ENCODE measurements at places on chromosomes 6 and 20.

- no peak for DNase-seq
Measured at GRCh38 chr6:83114164-83114563, 46.7 kb downstream of the DOP1A start.

DNA sequence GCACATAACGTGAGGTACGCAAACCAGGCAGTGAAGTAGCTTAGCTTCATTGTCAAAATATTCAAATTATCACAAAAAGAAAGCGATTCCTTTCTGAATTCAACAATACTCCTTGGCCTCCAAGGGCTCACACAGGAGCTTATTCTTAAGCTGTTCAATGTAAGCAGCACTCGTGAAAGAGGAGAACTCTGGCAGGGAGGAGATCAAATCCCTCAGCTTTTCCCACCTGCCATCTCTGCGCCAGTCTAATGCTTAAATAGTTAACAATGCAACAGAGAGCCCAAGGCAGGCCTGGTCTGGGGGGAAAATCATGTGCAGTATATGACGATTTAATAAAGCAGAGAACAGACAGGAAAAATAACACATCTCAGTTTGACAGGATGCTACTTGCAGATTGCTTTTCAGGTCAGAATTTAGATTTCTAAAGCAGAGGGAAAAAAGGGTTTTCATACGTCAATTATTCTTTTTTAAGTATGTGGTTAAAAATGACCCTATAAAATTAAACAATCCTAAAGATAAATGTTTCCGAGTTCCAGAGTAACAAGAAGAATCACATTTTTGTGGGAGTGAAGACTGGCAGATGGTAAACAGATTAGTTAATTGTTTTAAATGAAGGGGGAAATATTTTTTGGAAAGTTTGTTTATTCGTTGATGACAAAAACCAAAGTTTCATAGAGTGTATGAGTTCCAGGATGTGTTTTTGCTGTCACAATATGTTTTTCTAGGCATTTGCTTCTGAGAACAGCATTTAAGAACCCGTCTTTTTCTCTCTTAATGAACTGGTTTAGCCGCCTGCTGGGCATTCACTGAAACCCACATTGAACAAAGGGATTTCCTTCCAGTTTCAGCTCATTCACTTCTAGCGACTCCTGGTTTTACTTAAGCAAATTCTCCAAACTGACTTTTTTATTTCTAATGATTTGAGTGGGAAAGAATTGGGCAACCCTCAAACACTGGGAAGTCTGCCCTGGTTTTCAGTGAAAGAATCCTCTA is 45.9 kb downstream of the PLAGL1 start:
- no peak for DNase-seq

DNA sequence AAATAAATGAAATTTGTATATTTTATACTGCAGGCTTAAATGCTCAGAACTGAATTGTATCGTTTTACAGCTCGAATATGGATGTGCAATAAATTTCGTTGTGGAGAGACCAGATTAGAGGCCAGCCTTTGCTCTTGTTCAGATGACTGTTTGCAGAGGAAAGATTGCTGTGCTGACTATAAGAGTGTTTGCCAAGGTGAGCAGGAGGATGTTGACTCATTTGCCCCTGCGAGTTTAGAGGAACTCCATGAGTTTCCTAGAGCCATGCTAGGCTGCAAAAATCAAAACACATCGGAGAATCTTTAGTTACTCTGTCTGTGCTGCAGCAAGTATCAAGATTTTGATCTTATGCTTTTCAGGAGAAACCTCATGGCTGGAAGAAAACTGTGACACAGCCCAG is 15.4 kb downstream of the ENPP3 start:
- no peak for DNase-seq

- no peak for DNase-seq
Measured at GRCh38 chr20:33217052-33217451, at the start of gene BPIFA3. BPIFA3 (plus strand) TSS chr20:33217352; CDS start chr20:33217537, 185 bp downstream.

DNA sequence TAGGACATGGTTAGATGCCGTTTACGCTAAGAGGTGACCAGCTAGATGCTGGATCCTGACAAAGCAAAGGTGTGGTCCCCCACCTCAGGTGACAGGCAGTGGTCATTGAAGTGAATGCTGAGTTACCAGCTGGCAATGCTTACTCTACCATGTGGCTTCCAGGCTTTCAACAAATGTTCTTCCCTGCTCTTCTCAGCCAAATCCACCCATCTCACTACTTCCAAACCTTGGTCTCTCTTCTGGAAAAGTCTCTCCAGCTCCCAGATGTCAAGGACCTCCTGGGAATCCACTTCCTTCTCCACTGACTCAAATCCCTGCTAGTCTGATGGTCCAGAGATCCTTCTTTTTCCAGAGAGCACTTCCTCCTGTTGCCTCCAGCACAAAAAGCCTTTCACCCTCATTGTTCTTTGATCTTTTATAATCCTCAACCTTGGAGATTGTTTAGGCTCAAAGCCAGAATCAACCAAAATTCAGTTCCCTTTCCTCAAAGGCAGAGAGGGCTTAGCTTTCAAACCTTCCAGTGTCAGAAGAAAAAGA is 228.0 kb downstream of the ZNF217 start:
- no peak for DNase-seq

- DNase-seq: no peak
Measured at GRCh38 chr6:15309611-15310283, 63.9 kb downstream of the JARID2 start.

- no peak for DNase-seq
Measured at GRCh38 chr6:88008411-88008810, 39.2 kb upstream of the SPACA1 start.

GRCh38 chr20:20454850-20455627 is 87.1 kb downstream of the INSM1 start:
- DNase-seq: no peak

GRCh38 chr6:168507297-168507696 is 66.3 kb downstream of the SMOC2 start:
- DNase-seq: no peak

Measured in heart left ventricle (tissue), 16 donors.